GF-D8 (cell line): ENCODE measurements at places on chromosomes 6 and 20.

DNA sequence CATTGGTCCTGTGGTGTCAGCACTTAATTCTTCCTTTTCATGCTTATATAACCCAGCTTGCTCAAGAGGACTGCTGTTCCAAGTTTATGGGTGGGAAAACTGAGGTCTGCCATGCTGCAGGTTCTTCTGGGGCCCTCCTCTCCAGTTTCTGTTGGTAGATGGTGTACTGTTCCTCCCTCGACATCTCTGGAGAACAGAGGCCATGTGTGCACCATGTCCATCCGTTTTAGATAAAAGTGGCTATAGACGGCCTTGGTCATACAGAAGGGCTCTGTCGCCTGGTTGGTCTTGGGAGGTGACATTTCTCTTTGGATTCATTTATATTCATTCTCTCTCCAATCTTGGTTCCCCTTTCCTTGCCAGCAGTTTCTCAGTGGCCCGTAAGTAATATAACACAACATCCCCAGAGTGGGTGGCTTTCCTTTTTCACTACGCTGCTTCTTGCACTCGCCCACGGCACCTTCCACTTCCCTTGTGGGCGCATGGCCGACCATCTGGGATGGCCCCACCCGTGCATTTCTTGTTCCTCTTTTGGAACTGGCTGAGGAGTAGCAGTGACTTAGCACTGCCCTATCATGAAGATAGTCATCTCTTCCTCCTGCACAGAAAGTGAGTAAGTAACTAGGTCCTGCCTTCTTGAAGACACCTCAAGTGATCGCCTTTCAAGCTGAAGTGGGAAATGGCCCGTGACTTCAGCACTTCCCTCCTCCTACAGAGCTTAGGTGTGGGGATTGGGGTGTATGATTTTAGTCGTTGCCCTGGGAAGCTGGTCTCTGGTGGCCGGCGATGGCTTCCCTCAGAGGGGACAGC, 94.2 kb downstream of the RREB1 start:
- DNase-seq = peak; percentile 94

GRCh38 chr6:5866547-5867051, 140.1 kb downstream of the NRN1 start:
- DNase-seq = no peak

DNA sequence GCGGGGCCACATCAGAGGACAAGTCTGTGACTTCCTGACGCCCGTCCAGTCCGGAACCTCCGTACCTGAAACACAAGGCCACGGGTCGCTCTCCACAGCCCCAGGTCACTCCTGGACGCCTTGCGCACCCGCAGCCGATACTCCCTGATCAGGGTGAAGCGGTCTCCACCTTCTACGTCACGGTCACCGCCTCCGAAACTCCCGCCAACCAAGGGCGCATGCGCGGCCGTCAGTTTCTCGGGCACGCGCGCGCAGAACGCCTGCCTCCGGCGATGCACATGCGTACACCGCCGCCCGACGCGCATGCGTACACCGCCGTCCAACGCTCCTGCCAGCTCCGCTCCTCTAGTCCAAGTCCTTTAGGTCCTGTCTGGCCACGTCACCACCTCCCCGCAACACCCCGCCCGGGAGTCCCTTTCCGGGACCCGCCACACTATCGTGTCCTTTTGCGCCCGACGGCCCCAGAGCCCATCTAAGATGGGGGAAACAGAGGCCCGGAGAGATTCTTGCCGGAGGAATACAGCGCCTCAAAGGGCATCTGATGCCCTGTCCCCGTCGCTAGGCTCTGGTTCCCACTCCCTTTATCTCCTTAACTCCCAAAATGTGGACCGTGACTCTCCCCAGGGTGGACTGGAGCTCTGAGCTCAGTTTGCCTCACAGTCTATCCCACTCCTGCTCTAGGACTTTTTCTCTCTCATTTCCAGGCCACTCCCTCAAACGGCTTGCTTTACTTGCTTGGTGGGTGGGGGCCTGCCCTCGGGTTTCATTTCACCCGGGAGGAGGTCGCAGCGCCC, at the start of gene DSN1:
Gene DSN1 (minus strand): TSS at position 167 of the 794 bp plus-strand sequence. CDS start 2,305 bp downstream, outside the sequence.
- peak; percentile 86 for DNase-seq

GRCh38 chr6:53119772-53120409, 28.8 kb downstream of the GCM1 start:
- no peak for DNase-seq

- no peak for DNase-seq
These were observed 61.8 kb downstream of the MLIP start for GRCh38 chr6:54173089-54173488.

- no peak for DNase-seq
These were observed 77.6 kb downstream of the TBC1D7 start for GRCh38 chr6:13250703-13251102.

GRCh38 chr6:15479761-15480160, 183.1 kb downstream of the DTNBP1 start:
- no peak for DNase-seq

- DNase-seq = no peak
These were observed 13.5 kb upstream of the GFOD1 start for GRCh38 chr6:13500915-13501314.

DNA sequence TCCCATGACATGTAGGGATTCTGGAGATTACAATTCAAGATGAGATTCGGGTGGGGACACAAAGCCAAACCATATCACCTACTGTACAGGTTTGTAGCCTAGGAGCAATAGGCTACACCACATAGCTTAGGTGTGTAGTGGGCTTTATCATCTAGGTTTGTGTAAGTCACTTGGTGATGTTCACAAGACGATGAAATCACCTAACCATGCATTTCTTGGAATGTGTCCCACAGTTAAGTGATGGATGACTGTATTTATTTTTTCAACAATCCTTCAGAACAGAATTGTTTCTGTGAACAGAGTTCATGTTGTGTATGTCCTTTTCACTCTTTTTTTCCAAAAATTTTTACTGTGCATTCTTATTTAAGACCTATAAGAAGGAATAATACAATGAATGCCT, 76.1 kb downstream of the DTD1 start:
- DNase-seq = no peak

GRCh38 chr6:159390381-159390780, 221.2 kb downstream of the FNDC1 start:
- no peak for DNase-seq

- DNase-seq = peak; percentile 52
These were observed 2.1 kb downstream of the ZNF341 start for GRCh38 chr20:33733654-33734576.

GRCh38 chr6:167394339-167394738, 69.5 kb downstream of the TTLL2 start:
- no peak for DNase-seq

DNA sequence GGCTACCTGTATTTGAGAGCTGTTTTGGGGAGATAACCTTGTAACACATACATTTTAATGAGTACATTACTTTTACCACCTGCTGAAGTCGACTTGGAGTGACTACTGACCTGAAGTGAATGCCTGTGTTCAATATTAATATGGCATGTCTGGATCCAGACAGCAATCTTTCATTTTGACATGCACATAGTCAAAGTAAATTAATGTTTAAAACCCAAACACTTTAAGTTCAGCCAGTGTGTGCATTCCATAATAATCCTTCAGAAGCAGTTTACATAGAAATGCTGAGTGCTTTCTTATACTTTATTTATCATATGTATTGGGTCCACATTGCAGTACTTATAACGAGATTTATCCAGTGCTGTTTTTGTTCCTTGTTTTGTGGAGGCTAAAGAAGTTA, 38.0 kb downstream of the CDKAL1 start:
- no peak for DNase-seq

DNA sequence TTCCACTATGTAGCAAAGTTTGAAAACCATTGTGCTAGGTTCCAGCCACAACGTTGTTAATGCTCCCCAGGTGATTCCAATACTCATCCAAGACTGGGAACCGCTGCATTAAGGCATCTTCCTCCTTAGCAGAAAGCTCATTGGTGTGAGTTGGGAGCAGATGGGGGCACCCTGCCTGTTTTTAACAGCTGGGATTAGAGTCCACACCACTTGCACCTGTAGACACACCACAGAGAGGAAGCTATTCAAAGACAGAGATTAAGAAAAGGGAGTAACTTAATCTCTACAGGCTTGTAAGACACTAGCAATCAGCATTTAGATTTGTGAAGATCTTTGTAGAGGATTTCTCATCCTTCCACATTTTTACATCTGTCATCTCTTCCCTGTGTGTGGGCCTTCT, 333.9 kb upstream of the SOX4 start:
- DNase-seq = no peak

GRCh38 chr20:23668477-23668951, 20.3 kb downstream of the CST4 start:
- DNase-seq = no peak

- no peak for DNase-seq
These were observed 13.1 kb downstream of the CD2AP start for GRCh38 chr6:47490676-47491075.

DNA sequence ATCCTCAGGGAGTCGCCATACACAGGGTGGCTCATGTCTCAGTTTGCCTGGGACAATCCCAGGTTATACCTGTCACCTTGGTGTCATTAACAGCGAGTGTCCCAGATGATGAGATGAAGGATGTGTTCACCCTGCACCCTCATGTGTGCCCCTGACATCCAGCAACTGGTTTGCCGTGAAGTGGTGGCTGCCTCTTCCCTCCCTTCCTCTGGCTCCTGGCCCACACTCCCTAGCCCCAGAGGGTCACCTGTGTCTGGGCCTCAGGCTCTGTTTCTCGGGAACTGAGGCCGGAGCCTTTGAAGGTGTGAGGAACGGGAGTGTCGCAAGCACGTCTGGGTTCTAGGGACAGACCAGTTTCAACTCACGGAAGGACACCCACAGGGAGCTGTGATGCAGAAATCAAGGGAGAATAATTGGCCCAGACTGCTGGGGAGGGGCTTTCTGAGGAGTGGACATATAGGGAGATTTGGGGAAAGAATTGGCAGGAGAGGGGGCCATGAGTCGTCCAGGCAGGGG, 35.8 kb upstream of the PHACTR3 start:
- DNase-seq = no peak

DNA sequence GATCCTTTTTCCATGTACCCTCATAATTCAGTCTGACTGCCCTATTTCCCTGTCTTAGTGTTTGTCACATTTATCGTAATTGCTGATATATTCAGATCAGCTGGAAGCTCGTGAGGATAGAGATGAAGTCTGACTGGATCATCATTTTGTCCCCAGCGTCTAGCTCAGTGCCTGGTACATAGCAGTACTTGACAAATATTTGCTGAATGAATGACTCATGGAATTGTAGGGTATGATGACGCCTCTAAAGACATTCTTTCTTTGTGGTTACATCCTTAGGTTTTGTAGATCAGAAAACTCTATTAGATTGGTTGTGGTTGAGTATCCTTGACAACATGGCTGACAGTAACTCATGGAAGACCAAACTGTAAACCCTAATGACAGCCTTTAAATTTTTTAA, 68.9 kb downstream of the MTHFD1L start:
- no peak for DNase-seq

DNA sequence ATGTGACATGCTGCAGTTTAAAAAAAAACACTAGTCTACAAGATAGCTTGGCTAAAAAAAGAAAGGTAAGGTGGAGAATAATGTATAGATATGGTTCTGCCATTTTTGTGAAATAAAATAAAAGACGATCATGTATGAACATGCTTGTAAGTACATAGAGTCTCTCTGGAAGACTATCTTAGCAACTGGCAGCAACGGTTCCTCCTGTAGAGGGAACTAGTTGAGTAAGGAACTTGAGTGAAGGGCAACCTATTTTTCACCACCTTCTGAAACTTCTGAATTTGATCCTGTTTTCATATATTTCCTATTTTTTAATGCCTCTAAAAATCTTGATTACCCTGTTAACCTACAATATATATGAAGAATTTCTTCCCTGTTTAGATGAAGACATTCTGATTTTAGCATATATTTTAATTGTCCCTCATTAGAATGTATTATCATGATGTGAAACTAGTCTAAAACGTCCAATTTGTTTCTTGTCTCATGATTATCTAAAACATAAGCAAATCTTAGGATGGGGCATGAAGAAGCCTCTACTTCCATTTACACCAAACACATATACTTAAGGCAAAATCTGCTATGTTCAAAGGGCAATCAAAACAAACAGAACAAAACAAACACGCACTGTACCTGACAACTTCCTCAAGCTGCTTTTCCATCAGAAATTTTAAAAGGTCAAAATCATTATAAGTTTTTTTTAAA, 202.5 kb downstream of the ISM1 start:
- no peak for DNase-seq

DNA sequence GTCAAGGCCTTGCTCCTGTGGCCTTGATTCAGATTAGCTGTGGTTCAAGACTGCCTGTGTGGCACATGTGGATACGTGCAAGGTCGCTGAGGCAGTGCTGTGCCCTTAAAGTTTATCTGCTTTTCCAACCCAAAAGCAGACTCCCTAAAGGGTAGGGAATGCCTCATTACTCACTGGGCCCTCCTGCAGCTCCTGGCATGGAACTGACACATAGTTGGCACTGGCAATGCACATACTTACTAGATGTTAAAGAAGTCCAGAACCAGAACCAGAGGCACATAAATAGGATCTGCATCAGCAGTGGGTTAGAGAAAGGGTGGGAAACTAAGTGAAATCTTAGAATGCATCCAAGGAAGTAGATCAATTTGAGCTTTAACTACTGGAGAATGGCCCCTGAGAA, 90.6 kb upstream of the MLN start:
- DNase-seq = no peak

GRCh38 chr20:29409833-29410805, 1847.3 kb upstream of the DEFB115 start:
- no peak for DNase-seq

DNA sequence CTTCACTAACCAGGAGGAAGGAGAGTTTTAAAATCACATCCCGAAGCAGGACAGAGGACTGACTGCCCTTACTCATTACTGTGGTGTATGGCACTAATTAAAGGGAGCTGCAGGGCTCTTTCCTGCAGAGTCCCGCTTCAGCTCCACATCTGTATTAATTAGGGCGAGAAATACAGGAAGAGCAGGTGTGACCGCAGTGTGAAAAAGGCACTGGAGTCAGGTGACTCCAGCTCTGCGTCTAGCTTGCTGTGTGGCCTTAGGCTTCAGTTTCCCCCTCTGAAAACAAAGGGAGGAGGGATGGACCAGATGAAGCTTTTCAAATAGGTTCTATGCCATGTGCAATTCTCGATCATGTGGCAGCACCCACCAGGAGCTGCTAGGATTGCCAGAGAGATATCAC, 34.0 kb downstream of the KIAA1755 start:
- DNase-seq = no peak

GRCh38 chr6:90765491-90765890, 178.6 kb upstream of the MAP3K7 start:
- DNase-seq = no peak

DNA sequence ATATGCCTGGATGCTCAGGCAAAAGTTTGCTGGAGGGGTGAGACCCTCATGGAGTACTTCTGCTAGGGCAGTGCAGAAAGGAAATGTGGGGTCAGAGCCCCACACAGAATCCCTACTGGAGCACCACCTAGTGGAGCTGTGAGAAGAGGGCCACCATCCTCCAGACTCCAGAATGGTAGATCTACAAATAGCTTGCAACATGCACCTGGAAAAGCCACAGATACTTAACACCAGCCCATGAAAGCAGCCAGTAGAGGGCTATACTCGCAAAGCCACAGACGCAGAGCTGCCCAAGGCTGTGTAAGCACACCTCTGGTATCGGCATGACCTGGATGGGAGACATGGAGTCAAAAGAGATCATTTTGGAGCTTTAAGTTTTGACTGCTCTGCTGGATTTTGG, 60.7 kb upstream of the GJE1 start:
- no peak for DNase-seq
